M059J (cell line): ENCODE measurements at places on chromosomes 2 and 18.

GRCh38 chr2:225930687-225931086 lies 531.2 kb downstream of the NYAP2 start:
- peak; percentile 41 for DNase-seq

- peak; percentile 11 for DNase-seq
Measured at GRCh38 chr18:35469725-35470124, 28.0 kb downstream of the INO80C start.

DNA sequence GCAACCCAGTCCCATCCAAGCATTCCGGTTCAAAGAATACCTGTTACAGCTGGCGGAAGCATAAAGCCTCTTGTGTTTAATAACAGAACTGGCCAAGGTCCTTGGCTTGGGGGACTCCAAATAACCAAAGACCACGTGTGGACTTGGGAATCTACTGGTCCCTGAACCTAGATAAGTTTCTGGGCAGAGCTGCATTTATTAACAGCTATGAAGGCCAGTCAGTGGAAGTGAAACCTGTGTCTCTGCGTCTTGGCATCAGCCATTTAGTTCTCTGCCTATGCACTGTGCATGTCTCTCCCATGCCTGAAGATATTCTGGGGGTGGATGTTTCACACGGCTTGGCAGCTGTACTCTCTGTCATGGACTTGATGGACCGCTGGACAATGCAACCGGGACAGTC lies 137.7 kb downstream of the CCBE1 start:
- DNase-seq: no peak

GRCh38 chr2:58925676-58926081 lies 684.6 kb upstream of the FANCL start:
- DNase-seq: peak; percentile 4

DNA sequence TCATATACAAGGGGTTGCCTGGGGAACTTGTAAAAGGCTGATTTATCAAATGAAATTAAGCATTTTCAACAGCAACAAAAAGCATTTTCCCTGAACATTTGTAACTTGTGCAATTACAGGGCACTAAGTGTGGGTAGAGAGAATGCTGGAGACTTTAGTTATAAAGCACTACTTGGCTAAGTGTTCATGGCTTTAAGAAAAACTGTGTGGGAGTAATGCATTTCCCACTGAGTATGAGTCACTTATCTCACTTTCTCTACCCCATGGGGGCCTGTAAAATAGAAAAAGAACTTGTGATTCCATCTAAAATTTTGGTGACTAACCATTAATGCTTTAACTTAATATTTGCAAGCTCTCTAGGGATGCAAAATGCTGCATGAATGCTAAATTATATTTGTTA lies 193.4 kb downstream of the CCDC102B start:
- DNase-seq: peak; percentile 10

DNA sequence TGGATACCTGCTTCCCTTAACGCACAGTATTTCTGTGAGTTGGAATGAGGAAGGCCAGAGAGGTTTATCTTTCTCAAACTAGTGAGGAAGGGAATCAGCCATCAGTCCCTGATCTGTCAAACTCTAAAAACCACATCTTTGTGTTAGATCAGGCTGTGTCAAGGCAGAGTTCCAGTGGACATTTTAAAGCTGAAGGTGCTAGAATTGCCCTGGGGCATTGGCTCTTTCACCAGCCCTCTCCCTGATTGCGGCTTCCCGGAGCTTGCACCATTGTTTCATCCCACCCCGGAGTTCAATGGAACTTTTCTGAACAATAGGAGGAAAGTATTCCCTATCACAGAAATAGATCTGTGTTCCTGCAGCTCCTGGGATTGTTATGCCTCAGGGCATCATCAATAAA lies 110.2 kb downstream of the RNF144A start:
- DNase-seq: peak; percentile 38

GRCh38 chr2:198036029-198036879 lies 231.9 kb downstream of the PLCL1 start:
- DNase-seq: no peak

- DNase-seq: peak; percentile 92
Measured at GRCh38 chr2:40032650-40033319, 253.7 kb upstream of the THUMPD2 start.

DNA sequence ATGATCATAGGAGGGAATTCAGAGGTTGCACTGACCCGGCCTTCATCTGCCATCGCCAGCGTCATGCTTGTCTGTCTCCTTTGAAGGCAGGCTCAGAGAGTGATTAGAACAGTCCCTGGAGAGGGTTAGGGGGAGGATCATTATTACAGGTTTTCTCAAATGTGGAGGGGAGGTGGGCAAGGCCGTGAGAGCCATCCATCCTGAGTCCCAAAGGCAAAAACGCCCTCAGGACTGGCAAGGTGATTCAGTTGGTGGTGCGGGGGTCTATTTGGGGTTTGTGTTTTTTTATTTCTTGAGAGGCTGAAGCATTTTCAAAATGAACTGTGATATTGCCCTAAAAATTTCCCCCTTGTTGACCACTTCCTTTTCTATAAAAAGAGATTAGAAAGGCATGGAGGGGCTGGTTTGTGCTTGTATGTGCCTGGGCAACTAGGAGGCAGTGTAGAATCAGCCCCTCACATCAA lies 39.3 kb upstream of the GYPC start:
- DNase-seq: no peak

- peak; percentile 36 for DNase-seq
Measured at GRCh38 chr2:12432985-12433625, 283.6 kb upstream of the TRIB2 start.

DNA sequence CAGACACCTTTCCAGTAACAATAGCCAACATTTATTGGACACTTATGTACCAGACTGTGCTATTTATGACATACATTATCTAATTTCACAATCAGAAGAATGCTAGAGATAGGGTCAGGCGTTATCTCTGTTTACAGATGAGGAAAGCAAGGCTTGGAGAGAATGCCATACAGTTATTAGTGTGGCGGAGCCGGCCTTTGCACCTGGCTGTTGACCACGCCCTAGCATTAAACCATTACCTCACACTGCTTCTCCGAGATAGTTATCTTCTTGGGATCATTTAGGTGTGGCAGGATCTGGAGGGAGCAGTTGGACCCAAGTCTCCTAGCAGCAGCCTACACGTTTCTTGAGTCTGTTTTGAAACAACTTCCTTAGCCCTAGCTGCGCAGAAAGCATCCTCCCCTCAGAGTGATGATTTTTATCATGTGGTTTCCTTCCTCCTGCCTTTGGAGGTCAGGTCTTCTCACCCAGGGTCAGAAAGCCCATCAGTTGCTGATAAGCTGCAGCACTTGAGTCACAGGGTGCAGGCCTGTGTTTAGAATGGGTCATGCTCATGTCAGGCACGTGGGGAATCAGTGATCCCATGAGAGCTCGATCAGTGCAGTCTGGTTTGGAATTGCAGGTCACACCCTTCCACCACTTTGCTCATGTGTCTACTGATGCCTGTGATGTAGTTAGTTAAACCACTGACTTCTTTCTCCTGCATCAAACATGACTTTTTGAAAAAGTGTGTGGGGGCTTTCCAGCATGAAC lies 118.2 kb downstream of the SPTBN1 start:
- peak; percentile 22 for DNase-seq

- DNase-seq: peak; percentile 89
Measured at GRCh38 chr18:45951016-45951714, 16.0 kb downstream of the EPG5 start.

- peak; percentile 47 for DNase-seq
Measured at GRCh38 chr2:172460780-172461201, 33.4 kb downstream of the ITGA6 start.

DNA sequence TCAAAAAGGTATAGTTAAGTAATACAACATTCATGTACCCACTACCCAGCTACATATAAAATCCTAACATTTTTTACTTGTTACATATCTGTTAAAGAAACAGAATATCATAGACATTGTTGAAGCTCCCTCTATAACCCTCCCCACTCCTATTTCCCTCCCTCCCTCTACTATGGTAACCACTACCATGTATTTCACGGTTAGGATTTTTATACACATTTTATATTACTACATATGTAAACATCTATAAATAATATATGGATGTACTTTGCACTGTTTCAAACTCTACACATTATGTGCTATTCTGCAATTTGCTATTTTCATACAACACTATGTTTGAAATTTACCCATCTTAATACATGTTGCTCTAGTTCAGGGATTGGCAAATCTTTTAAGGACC lies 36.3 kb downstream of the THOC1 start:
- DNase-seq: no peak
